Substantia nigra (tissue), 51 donors: ENCODE measurements at places on chromosomes 12 and 14.

DNA sequence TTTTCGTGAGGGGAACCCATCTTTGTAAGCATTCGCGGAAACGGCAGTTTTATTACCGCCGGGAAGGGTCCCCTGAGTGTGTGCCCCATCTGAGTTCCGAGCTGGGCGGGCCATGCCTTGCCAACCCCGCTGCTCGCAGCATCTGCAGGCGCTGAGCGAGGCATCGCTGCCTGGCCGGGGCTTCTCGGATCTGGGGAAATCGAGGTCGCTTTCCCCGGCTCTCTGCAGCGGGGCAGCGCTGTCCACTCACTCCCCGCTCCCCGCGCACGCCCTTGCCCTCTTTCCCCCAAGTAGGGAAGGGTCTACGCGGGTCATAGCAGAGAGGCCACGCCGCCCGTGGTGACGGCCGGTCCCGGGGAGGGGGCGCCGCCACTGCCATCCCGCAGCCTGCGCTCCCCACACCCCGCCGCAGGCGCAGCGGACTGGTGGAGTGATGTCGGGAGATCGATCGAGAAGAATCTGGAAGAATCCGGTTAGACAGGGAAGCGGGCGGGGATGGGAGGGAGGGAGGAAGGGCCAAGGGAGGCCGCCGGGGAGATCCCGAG lies 507 bp upstream of the FKBP4 start:
- peak; percentile 80 for DNase-seq

- no peak for DNase-seq
Measured at GRCh38 chr14:83994020-83994419, 1535.9 kb upstream of the FLRT2 start.

DNA sequence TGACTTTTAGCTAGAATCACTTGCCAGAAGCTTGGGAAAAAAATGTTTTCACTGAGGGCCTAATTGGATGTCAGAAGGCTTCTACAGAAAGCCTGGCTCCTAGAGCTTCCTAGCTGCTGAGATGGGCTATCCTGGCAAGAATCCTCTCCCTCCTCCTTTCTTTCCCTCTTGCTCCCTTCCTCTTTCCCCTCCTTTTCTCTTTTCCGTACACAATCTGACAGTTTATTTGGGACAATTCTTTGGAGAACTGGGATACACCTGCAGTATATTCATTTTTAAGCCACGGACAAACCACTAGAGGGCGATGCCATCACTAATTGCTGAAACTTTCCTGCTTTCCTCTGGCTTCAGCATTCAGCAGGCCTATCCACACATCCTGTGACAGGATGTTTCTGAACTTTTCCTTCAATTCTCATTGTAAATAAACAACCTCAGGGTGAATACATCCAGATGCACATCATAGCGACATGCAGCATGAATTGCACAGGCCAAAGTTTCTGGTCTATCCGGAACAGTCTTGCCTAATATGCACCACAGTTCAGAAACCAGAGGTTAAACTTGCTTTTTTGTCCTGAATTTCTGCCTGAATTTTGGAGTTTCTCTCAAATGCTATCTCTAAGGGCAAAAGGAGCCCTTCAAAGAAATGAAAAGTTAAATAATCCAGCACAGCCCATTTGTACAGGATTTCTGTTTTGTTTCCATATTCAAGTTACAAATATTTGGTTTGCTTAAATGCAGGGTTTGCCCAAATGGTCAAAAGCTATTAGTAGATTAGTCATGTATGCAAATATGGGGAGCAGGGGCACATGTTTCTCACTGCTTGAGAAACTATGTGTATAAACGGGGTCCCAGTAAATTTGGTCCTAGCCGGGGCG lies 142.8 kb downstream of the PAWR start:
- DNase-seq: no peak

GRCh38 chr12:111029732-111030131 lies 109.4 kb upstream of the MYL2 start:
- no peak for DNase-seq

DNA sequence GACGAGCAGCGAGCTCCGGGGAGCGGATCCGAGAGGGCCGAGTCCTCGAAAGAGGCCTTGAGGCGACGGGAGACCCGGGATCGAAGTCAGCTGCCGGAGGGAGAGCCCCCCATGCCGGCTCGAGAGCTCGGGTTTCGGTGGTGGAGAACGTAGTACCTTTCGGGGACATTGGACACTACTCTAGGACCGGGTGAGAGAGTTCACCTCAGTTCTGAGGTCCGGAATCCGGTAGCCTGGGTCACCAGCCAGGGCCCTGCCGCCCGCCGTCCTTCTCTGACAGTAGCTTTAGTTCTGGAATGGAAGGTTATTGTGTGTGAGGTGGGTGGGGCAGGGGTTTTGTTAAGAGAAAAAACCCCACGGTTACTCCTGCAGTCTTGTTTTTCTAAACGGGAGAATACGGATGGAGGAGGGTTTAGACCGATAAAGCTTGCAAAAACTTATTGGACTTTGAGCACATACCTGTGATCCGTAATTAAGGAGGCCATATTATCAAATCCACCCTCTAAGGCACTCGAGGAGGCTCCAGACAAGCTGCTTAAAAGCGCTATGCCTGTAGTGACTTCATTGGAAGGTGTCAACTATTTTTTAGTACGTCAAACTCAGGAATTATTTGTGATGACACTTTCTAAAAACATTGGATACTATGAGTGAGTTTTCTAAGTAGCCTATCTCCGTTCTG lies 765 bp downstream of the SCYL2 start:
- DNase-seq: no peak

GRCh38 chr14:33940561-33941011 lies 10.3 kb downstream of the EGLN3 start:
- DNase-seq: no peak

DNA sequence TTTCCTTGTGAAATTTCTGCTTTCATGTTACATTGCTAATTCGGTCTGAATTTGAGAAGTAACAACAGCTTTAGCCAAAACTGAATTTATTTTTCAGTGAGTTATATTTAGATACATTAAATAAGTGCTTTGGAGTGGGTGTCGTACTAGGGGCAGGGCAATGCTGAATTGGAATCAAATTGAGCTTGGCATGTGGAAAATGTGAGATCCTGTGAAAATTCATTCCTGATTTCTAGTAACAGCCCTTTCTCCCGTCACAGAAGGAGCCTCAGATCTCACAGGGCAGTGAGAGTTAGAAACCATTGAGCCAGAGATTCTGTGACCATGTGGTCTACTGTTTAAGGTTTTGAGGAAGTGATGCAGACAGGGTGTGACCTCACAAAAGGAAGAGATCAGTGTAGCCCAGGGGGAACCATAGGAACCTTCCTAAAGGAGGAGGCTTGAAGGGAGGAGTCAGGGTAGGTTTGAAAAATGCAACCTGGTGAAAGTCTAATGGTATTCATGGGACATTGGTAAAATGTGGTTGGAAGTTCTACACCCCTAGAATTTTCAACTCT lies 1136.8 kb downstream of the AACS start:
- DNase-seq: no peak

DNA sequence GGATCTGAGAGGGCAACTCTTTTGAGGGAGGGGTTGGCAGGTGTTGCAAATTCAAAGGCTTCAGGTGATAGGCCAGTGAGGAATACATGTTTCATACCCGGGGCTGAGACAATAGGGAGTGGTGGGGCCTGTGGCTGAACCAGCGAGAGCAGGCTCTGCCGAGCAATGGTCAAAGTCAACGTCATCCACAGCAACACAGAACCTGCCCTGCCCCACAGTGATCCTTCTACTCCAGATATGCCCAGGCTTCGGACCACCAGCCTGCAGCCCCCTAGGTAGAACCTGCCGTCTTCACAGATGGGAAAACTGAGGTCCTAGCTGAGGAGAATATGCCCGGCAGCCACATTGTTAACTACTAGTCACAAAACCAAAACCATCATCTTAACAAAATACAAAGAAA lies 4.1 kb downstream of the SERPINA1 start:
- no peak for DNase-seq

DNA sequence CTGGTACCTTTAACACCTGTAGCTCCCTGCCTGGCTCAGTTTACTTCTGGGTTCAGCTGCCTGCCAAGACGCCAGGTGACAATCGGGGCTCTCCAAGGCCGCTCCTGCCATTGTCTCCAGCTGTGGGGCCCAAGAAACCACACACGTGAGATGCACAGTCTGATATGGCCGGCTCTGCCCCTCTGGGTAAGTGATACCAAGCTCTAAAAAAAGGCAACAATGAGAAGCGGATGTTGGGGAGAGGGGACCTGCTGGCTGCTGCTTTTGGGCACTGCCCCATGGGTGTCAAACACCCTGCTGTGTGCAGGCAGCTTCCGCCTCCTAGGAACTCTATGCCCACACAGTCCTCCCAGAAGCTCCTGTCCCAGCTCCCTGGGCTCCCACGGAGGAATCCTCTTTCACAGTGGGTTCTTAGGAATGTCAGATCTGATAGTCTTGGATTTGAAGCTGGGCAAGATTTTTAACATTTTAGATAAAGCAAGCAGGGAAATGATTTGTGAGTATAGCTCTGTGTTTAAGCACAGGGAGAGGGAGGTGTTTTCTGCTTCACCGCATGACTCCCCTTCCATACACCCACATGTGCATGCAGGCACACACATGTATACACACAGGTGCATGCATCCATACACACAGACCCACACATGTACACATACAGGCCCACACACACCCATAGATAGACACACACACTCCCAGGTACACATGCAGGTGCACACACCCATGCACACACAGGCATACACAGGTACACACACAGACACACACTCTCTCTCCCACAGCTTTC lies 1135.8 kb downstream of the BCL11B start:
- no peak for DNase-seq

- DNase-seq: no peak
Measured at GRCh38 chr12:132336451-132337413, 7.3 kb upstream of the GALNT9 start.

GRCh38 chr12:67483871-67484554 lies 164.5 kb upstream of the DYRK2 start:
- DNase-seq: no peak
